ENCODE measurements at places on chromosomes 2 and 18. TPM values are rescaled to one million over a fixed set of nuclear protein-coding genes. Genes with fewer than 3 reads are reported as not detected.

Gene HAAO
- total RNA-seq = 2.5 TPM

Gene LYPD6B
- total RNA-seq = not detected

Gene LIPG
- total RNA-seq = 1.7 TPM

Gene SLC16A14
- total RNA-seq = 2.0 TPM

Gene RBM45
- 5.2 TPM for total RNA-seq

Gene ZNF516
- total RNA-seq = 14.7 TPM

Gene SLC4A3
- total RNA-seq = 396 TPM

Gene ITGAV
- total RNA-seq = 234 TPM

Gene SERPINB4
- total RNA-seq = not detected

Gene APOB
- total RNA-seq = 3.4 TPM

Gene SYT4
- total RNA-seq = not detected

Gene CLEC4F
- 0.13 TPM for total RNA-seq

Gene CCDC85A
- total RNA-seq = 2.7 TPM

Gene SLC23A3
- 0.48 TPM for total RNA-seq

Gene GALR1
- 0.08 TPM for total RNA-seq

Gene OSBPL1A
- 49.4 TPM for total RNA-seq

Gene OSGEPL1
- total RNA-seq = 5.4 TPM

Gene CSRNP3
- 2.9 TPM for total RNA-seq

Gene DUSP19
- total RNA-seq = 8.6 TPM

All from cardiac septum (tissue), 1 donor.